Naive thymus-derived CD4-positive, alpha-beta T cell (primary cell): ENCODE measurements at places on chromosomes 2 and 18. TPM values are rescaled to one million over a fixed set of nuclear protein-coding genes. Genes with fewer than 3 reads are reported as not detected.

- no peaks in the 10 kb centered on the region for H3K27me3 ChIP-seq
- no peak overlapping the region for H3K27ac ChIP-seq
These were observed 973.7 kb upstream of the POU3F3 start for GRCh38 chr2:103880081-103880834.

DNA sequence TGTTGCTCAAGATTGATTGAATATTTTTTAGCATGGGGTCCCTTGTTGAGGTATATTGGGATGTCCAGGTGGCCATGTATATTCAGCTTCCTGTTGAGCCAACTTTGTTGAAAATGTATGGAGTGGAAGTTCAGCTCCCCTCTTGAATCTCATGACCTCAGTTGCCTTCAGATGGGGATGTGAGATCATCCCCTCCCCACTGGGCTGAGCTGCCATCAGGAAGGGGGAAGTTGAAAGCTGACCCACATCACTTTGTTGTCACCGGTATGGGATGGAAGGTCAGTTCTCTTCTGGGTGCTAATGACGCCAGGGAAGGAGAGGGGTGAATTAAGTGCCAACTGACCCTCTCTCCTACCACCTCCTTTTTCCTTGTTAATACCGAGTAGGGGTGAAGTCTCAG lies 33.9 kb downstream of the ACOXL start:
- H3K4me1 ChIP-seq: no peaks in the 10 kb centered on the region
- no peaks in the 10 kb centered on the region for H3K36me3 ChIP-seq

- H3K27me3 ChIP-seq: no peaks in the 10 kb centered on the region
- H3K36me3 ChIP-seq: no peaks in the 10 kb centered on the region
- no peak overlapping the region for H3K4me3 ChIP-seq
- H3K27ac ChIP-seq: no peak overlapping the region
- no peaks in the 10 kb centered on the region for H3K4me1 ChIP-seq
These were observed 131.5 kb downstream of the ATP9B start for GRCh38 chr18:79200546-79201268.

DNA sequence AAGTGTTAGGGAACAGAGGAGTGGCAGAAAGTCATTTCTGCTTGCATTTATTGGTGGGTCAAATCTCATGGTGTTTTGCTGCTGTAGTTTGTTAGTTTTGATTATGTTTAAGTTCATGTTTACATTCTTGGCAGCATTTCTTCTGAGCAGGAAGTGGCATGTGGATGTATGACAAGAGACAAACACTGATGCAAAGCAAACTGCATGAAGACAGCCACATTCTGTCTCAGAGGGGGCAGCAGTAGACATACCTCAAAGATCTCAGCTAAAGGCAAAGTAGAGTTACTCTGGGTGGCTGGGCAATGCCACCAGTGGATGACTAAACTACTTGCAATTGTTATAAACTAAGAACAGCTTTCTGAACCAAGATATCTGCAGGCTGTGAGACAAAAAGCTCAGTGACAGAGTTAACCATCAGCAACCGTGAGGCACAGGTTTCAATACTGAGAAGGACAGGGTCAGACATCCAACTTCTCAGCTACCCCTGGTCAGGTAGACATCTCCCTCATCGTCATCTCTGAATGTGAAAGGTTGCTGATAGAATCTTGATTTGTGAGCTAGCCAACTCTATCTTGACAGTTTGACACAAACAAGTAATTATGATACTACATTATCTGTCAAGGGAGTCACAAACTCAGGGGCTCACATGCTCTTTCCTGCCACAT lies 16.4 kb downstream of the GALNT3 start:
- no peak overlapping the region for H3K4me3 ChIP-seq
- H3K36me3 ChIP-seq: no peaks in the 10 kb centered on the region
- DNase-seq: no peak

DNA sequence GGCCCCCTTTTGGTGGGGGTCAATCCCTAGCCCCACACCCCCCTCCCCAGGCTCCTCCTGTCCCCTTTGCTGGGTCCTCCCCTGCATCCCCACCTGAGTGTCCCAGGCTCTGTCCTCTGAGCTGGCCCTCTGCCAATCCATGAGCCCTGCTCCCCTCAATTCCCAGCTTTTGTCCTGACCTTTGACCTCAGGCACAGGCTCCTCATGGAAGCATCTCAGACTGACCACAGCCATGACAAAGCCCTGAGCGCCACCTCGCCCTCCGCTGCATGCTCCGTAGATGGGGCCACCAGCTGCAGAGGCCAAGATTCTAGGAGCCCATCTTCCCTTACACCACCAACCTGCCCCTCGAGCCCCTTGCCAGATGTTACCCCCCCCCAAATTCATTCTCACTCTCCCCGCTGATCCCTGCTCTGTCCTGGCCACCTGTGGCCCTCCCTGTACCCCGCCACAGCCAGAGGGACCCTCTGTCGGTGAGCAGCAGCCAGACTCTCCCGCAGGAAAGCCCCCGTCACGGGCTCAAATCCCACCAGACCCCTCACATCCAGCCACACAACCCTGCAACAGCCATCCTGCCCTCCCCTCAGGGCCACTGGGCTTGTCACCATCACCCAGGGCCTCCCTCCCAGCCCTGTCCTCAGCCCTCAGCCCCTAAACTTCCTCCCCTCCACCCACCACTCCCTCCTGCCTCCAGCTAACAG lies 206.0 kb downstream of the MGAT5 start:
- no peak for DNase-seq
- no peaks in the 10 kb centered on the region for H3K27me3 ChIP-seq
- H3K4me3 ChIP-seq: no peak overlapping the region
- H3K36me3 ChIP-seq: no peaks in the 10 kb centered on the region
- H3K4me1 ChIP-seq: no peaks in the 10 kb centered on the region

GRCh38 chr2:236646871-236647270 lies 77.2 kb downstream of the ACKR3 start:
- H3K4me1 ChIP-seq: no peaks in the 10 kb centered on the region
- no peak for DNase-seq
- no peaks in the 10 kb centered on the region for H3K27me3 ChIP-seq
- no peak overlapping the region for H3K4me3 ChIP-seq
- H3K36me3 ChIP-seq: no peaks in the 10 kb centered on the region
- H3K27ac ChIP-seq: no peak overlapping the region

- H3K36me3 ChIP-seq: no peaks in the 10 kb centered on the region
- H3K4me1 ChIP-seq: no peaks in the 10 kb centered on the region
- DNase-seq: no peak
- no peak overlapping the region for H3K27ac ChIP-seq
These were observed 71.6 kb downstream of the ZNF407 start for GRCh38 chr18:74669136-74669798.

GRCh38 chr2:120552800-120553481 lies 182.7 kb upstream of the GLI2 start:
- H3K4me3 ChIP-seq: no peak overlapping the region
- no peak overlapping the region for H3K27ac ChIP-seq
- H3K4me1 ChIP-seq: no peaks in the 10 kb centered on the region
- H3K36me3 ChIP-seq: no peaks in the 10 kb centered on the region
- no peaks in the 10 kb centered on the region for H3K27me3 ChIP-seq
- peak; percentile 33 for DNase-seq

GRCh38 chr18:11040823-11041656 lies 108.3 kb downstream of the PIEZO2 start:
- H3K4me1 ChIP-seq: no peaks in the 10 kb centered on the region
- H3K36me3 ChIP-seq: no peaks in the 10 kb centered on the region
- H3K4me3 ChIP-seq: no peak overlapping the region
- H3K27ac ChIP-seq: no peak overlapping the region
- H3K27me3 ChIP-seq: no peaks in the 10 kb centered on the region

DNA sequence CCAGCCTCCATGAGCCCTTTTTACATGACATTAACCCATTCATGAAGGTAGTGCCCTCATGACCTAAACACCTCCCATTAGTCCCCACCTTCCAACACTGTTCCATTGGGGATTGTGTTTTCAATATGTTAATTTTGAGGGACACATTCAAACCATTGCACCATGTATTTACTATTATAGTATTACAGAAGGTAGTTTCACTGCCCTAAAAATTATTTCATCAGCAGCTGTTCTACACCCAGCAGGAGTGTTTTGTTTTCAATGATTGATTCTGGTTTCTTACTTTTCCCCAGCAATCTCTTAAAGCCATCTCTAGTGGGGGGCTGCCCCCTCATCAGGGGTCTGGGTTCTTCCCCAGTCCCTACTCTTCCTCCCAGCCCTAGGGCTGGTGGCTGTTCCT lies 71.9 kb downstream of the CERS6 start:
- H3K36me3 ChIP-seq: no peaks in the 10 kb centered on the region
- H3K27me3 ChIP-seq: no peaks in the 10 kb centered on the region
- no peak for DNase-seq
- H3K27ac ChIP-seq: no peak overlapping the region

DNA sequence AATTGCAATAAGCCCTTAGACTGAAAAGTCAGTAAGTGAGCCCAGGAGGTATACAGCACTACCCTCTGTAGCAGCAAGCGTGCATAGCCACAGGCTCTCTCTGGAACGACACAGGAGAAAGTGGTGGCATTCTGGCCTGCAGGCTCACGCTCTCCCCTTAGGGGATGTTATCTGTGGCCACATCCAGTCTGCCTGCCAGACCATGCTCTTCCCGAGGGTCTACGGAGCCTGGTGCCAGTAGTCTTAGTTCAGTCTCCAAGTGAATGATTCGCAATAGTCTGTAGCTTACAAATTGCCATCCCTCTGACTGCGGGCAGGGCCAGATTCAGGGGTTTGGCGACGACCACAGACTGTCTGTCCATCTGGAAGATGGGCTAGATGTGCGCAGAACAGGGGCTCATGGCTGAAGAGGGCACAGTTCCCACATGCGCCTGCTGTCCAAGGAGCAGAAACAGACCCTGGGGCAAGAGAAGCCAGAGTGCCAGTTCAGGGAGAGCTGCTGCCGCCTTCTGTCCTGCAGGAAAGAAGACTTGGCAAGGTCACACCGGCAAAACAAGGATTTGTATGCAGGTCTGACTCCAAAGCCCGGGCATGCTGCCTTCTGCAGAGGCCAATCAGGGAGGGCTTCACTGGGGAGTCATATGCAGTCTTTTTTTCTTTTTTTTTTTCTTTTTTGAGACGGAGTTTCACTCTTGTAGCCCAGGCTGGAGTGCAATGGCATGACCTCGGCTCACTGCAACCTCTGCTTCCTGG lies 3.5 kb upstream of the KLF11 start:
- no peak overlapping the region for H3K27ac ChIP-seq
- no peaks in the 10 kb centered on the region for H3K36me3 ChIP-seq
- no peak overlapping the region for H3K4me3 ChIP-seq
- peaks cover 6% of the 10 kb centered on the region for H3K4me1 ChIP-seq
- no peaks in the 10 kb centered on the region for H3K27me3 ChIP-seq
- no peak for DNase-seq

- no peaks in the 10 kb centered on the region for H3K4me1 ChIP-seq
- no peak overlapping the region for H3K4me3 ChIP-seq
- no peaks in the 10 kb centered on the region for H3K36me3 ChIP-seq
- no peaks in the 10 kb centered on the region for H3K27me3 ChIP-seq
- no peak for DNase-seq
These were observed 31.2 kb upstream of the C1GALT1C1L start for GRCh38 chr2:43707255-43708015.

GRCh38 chr2:127176371-127177311 lies 43.5 kb downstream of the CYP27C1 start:
- H3K4me1 ChIP-seq: no peaks in the 10 kb centered on the region
- no peaks in the 10 kb centered on the region for H3K36me3 ChIP-seq
- H3K27ac ChIP-seq: no peak overlapping the region
- no peak for DNase-seq
- no peaks in the 10 kb centered on the region for H3K27me3 ChIP-seq

GRCh38 chr2:28414583-28414982 lies 21.9 kb downstream of the FOSL2 start:
- no peak overlapping the region for H3K4me3 ChIP-seq
- H3K27ac ChIP-seq: no peak overlapping the region
- DNase-seq: no peak
- H3K27me3 ChIP-seq: no peaks in the 10 kb centered on the region
- no peaks in the 10 kb centered on the region for H3K36me3 ChIP-seq

- H3K27me3 ChIP-seq: no peaks in the 10 kb centered on the region
- H3K4me3 ChIP-seq: no peak overlapping the region
- no peak overlapping the region for H3K27ac ChIP-seq
- H3K36me3 ChIP-seq: no peaks in the 10 kb centered on the region
These were observed 185.6 kb downstream of the CTIF start for GRCh38 chr18:48724442-48724841.

DNA sequence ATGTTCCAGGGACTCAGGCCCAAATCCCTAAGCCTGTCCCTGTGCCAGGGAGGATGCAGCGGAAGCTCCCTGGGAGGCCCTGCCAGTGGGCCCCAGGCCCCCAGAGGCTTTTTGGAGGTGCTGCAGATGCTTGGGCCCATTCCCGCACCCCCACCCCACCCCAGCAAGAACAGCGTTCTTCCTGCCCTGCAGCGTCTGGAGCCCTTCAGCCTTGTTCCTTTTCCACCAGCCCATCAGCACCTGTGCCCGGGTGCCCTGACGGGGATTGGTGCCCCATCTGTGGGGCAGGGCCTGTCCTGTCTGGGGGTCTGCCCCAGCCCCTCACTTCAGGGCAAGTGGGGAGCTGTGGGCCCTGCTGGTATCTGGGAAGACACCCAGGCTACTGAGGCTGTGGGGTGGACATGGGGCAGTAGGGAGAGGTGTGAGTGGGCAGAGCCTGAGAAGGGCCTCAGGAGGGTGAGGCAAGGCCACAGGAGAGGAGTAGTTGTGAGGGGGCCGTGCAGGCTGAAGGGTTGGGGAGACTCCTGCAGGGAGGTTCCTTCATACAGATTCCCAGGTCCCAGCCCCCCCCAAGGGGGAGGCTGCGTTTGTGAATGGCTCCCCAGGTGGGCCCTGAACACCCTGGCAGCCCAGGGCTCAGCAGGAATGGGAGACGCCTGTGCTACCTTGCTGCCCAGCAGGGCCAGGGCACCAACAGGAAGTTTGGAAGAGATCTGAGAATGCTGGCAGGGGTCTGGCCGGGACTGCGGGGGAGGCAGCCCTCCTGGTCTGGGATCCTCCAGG lies 2.4 kb downstream of the RNPEPL1 start:
- H3K4me1 ChIP-seq: peaks cover 40% of the 10 kb centered on the region
- H3K27ac ChIP-seq: peak overlapping the region; percentile 51
- no peaks in the 10 kb centered on the region for H3K27me3 ChIP-seq
- peak overlapping the region; percentile 70 for H3K4me3 ChIP-seq
- H3K36me3 ChIP-seq: peaks cover 8% of the 10 kb centered on the region

The KDSR gene
- 48.7 TPM for total RNA-seq

The SCLY gene
- total RNA-seq: 32.5 TPM

The KLHL30 gene
- total RNA-seq: not detected

The ZNF804A gene
- total RNA-seq: 0.69 TPM

The ST8SIA5 gene
- total RNA-seq: 0.11 TPM

The IL1RL1 gene
- 0.48 TPM in 2 replicates for total RNA-seq

The KCNG3 gene
- total RNA-seq: 0.17 TPM

The CROCC2 gene
- 0.22 TPM for total RNA-seq

The SMAD7 gene
- 21.2 TPM for total RNA-seq

The PSD4 gene
- 112 TPM for total RNA-seq
